T-helper 17 cell (primary cell): ENCODE measurements at places on chromosomes 16 and 17.

- H3K4me1 ChIP-seq = peaks cover 6% of the 10 kb centered on the region
- H3K27ac ChIP-seq = no peak overlapping the region
- no peak for DNase-seq
These were observed 4.3 kb downstream of the DRC7 start for GRCh38 chr16:57698812-57699405.

- DNase-seq = no peak
- no peaks in the 10 kb centered on the region for H3K27me3 ChIP-seq
- H3K36me3 ChIP-seq = no peaks in the 10 kb centered on the region
- H3K4me1 ChIP-seq = peaks cover 32% of the 10 kb centered on the region
These were observed 1.7 kb downstream of the KSR1 start for GRCh38 chr17:27457731-27458523.

DNA sequence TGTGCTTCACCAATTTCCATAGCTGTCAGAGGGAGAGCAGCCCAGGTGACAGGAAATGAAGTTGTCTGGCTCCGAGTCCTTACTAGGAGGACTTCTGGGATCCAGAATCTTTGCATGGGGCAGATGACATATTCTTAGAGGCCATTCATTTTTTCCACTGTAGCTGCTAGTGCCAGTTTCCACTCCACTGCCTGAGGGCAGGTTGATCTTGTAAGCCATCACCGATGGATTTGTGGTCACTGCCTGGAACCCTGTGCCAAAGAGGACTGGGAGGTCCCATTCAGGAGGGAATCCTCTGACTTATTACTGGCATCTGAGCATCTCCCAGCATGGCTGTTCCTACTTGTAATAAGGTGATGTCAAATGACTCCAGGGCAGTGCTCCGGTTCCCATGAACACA is 144.1 kb upstream of the KCNJ18 start:
- H3K4me1 ChIP-seq = peaks cover 24% of the 10 kb centered on the region
- peaks cover 11% of the 10 kb centered on the region for H3K27me3 ChIP-seq
- no peak overlapping the region for H3K4me3 ChIP-seq

- no peaks in the 10 kb centered on the region for H3K36me3 ChIP-seq
- peaks cover 61% of the 10 kb centered on the region for H3K4me1 ChIP-seq
- H3K27me3 ChIP-seq = no peaks in the 10 kb centered on the region
- H3K27ac ChIP-seq = no peak overlapping the region
These were observed 13.1 kb downstream of the USP7 start for GRCh38 chr16:8950580-8951077.

- no peak for DNase-seq
- H3K36me3 ChIP-seq = peaks cover 16% of the 10 kb centered on the region
- H3K4me1 ChIP-seq = peaks cover 43% of the 10 kb centered on the region
- H3K27ac ChIP-seq = peak overlapping the region; percentile 76
These were observed 1.3 kb upstream of the ACTG1 start for GRCh38 chr17:81513753-81514488.

DNA sequence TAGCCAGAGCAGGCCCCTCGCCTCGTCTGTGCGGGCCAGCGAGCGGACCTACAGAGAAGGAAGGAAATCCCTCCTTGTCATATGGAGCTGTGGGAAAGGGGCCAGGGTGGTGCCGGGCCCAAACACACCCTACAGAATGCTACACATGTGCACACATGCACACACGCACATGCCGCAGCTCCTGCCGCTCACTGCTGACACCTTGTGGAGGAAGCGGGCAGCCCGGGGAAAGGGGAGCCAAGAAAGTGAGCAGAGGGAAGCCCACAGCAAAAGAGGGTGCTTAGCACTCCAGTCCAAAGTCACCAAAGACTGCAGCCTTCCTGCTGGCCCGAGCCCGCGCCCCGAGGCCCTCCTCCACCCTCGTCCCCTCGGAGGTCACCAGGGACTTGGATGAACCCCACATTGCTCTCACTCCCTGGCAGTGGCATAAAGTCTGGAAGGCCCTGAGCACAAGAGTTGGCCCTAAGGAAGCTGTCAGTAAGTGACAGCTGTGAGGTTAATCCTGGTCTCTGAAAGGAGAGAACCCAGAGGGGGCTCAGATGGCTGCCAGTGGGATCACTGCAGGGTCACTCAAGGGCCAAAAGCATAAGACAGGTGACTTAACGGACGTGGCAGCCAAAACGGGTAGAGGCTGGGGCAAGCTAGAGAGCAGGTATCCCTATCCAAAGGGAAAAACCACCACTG is 68.2 kb downstream of the MYO18A start:
- no peaks in the 10 kb centered on the region for H3K27me3 ChIP-seq
- peak overlapping the region; percentile 65 for H3K27ac ChIP-seq
- H3K4me1 ChIP-seq = peaks cover 7% of the 10 kb centered on the region
- peaks cover 10% of the 10 kb centered on the region for H3K36me3 ChIP-seq

DNA sequence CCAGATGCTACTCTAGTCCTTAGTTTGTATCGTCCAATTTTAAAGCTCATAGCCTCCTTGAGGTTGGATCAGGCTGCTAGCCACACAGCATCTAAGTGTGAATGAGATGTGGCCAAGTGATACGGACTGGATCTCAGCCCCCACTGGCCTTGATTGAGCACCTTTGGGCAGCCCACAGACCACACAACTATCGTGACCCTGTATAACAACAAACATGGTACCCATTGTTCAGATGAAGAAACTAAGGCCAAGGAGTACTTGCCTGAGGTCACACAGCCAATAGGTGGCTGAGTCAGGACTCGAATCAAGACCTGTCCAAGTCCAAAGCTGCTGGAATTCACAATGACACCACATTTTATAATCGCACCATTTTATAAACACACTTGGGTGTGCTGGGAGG is 73.0 kb upstream of the IRX3 start:
- no peak for DNase-seq
- no peak overlapping the region for H3K27ac ChIP-seq
- no peaks in the 10 kb centered on the region for H3K4me1 ChIP-seq
- H3K36me3 ChIP-seq = no peaks in the 10 kb centered on the region
- H3K27me3 ChIP-seq = peaks cover 24% of the 10 kb centered on the region

DNA sequence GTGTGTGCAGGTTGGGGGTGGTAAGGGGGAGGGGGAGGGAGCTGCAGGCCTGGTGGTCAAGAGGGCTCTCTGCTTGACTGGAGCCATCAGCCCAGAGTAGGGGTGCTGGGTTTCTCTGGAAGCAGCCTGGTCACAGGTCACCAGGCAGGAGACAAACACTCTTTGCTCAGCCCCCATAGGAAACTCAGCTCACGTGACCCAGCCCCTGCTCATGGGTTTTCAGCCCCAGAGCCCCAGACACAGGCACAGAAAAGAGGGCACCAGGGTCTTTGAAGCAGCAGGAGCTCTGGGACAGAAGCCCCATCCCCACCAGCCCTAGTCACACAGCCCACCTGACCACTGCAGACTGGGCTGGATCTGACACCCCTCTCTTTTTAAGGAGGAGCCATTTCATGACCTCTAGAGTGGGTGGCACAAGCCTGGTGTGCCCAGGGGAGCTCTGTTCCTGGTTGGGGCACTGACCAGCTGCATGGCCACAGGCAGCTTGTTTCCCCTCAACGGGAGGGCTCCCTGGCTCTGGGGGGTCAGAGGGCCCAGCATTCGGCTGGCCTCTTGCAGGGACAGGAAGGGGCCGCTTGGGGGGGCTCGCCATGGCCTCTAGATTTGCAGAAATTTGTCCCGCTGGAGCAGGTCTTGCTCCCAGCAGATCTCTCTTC is 13.8 kb upstream of the CD79B start:
- H3K4me1 ChIP-seq = peaks cover 15% of the 10 kb centered on the region
- H3K4me3 ChIP-seq = peak overlapping the region; percentile 86
- no peaks in the 10 kb centered on the region for H3K27me3 ChIP-seq
- H3K36me3 ChIP-seq = no peaks in the 10 kb centered on the region

GRCh38 chr17:66952031-66952524 is 12.4 kb upstream of the CACNG4 start:
- H3K4me3 ChIP-seq = no peak overlapping the region
- H3K27me3 ChIP-seq = peaks cover 51% of the 10 kb centered on the region
- H3K27ac ChIP-seq = no peak overlapping the region
- peaks cover 2% of the 10 kb centered on the region for H3K4me1 ChIP-seq
- no peak for DNase-seq

- peaks cover 9% of the 10 kb centered on the region for H3K27me3 ChIP-seq
- no peak overlapping the region for H3K4me3 ChIP-seq
- DNase-seq = no peak
- no peaks in the 10 kb centered on the region for H3K36me3 ChIP-seq
- H3K4me1 ChIP-seq = peaks cover 12% of the 10 kb centered on the region
These were observed 113.3 kb downstream of the UTP18 start for GRCh38 chr17:51373489-51374152.

- H3K4me3 ChIP-seq = no peak overlapping the region
- peaks cover 4% of the 10 kb centered on the region for H3K36me3 ChIP-seq
- DNase-seq = no peak
- H3K4me1 ChIP-seq = peaks cover 7% of the 10 kb centered on the region
- H3K27ac ChIP-seq = no peak overlapping the region
These were observed 73.1 kb downstream of the CEP95 start for GRCh38 chr17:64579917-64580316.

- DNase-seq = no peak
- H3K36me3 ChIP-seq = peaks cover 2% of the 10 kb centered on the region
- peak overlapping the region; percentile 83 for H3K27ac ChIP-seq
- peaks cover 13% of the 10 kb centered on the region for H3K4me1 ChIP-seq
- H3K27me3 ChIP-seq = no peaks in the 10 kb centered on the region
These were observed 40.7 kb downstream of the DUSP14 start for GRCh38 chr17:37530420-37530819.

- H3K27ac ChIP-seq = peak overlapping the region; percentile 99
- H3K4me3 ChIP-seq = peak overlapping the region; percentile 93
- H3K4me1 ChIP-seq = peaks cover 48% of the 10 kb centered on the region
- peak; percentile 54 for DNase-seq
- no peaks in the 10 kb centered on the region for H3K36me3 ChIP-seq
- H3K27me3 ChIP-seq = peaks cover 8% of the 10 kb centered on the region
These were observed 5.7 kb downstream of the DLG4 start for GRCh38 chr17:7213895-7214299.

- no peak overlapping the region for H3K4me3 ChIP-seq
- DNase-seq = no peak
- H3K36me3 ChIP-seq = no peaks in the 10 kb centered on the region
These were observed 13.6 kb upstream of the DOC2B start for GRCh38 chr17:194828-195602.

GRCh38 chr17:14621826-14622614 is 321.1 kb downstream of the HS3ST3B1 start:
- no peaks in the 10 kb centered on the region for H3K4me1 ChIP-seq
- H3K27ac ChIP-seq = no peak overlapping the region
- H3K36me3 ChIP-seq = no peaks in the 10 kb centered on the region
- no peak for DNase-seq
- peaks cover 13% of the 10 kb centered on the region for H3K27me3 ChIP-seq

DNA sequence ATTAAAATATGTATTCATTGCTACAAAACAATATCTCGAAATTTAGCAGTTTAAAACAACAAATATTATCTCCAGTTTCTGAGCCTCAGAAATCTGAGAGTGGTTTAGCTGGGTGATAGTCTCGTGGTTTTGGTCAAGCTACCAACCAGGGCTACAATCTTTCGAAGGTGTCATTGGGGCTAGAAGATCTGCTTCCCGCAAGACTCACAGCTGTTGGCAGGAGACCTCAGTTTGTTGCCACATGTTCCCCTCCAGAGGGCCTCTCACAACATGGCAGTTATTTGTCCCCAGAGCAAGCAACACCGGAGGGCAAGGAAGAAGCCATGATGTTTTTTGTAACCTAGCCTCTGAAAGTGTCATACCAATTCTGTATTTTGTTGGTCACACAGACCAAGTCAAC is 12.0 kb upstream of the BCAS3 start:
- H3K27ac ChIP-seq = no peak overlapping the region
- H3K4me1 ChIP-seq = no peaks in the 10 kb centered on the region
- no peak overlapping the region for H3K4me3 ChIP-seq
- peaks cover 3% of the 10 kb centered on the region for H3K36me3 ChIP-seq
- H3K27me3 ChIP-seq = no peaks in the 10 kb centered on the region
- no peak for DNase-seq

- no peak overlapping the region for H3K27ac ChIP-seq
- no peak overlapping the region for H3K4me3 ChIP-seq
- no peaks in the 10 kb centered on the region for H3K36me3 ChIP-seq
- H3K27me3 ChIP-seq = peaks cover 15% of the 10 kb centered on the region
- no peak for DNase-seq
- no peaks in the 10 kb centered on the region for H3K4me1 ChIP-seq
These were observed 215.3 kb downstream of the HAPSTR1 start for GRCh38 chr16:9306753-9307152.

DNA sequence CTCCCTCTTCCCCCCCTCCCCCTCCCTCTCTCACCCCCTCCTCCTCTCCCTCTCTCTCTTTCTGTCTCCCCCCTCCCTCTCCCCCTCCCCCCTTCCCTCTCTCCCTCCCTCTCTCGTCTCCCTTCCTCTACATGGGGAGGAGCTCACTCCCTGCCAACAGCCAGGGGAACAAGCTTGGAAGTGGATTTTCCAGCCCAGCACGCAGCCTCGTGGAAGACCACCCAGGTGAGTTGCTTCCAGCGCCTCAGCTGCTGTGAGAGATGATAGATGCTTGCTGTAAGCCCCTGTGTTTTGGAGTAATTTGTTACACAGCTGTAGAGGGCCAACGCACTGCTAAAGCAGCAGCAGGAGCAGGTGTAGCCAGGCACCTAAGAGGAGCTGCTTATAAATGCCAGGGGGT is 20.8 kb downstream of the ACTG1 start:
- no peak overlapping the region for H3K4me3 ChIP-seq
- H3K36me3 ChIP-seq = no peaks in the 10 kb centered on the region
- H3K27ac ChIP-seq = no peak overlapping the region
- no peaks in the 10 kb centered on the region for H3K27me3 ChIP-seq

- no peaks in the 10 kb centered on the region for H3K27me3 ChIP-seq
- H3K4me1 ChIP-seq = peaks cover 56% of the 10 kb centered on the region
- no peak for DNase-seq
- H3K36me3 ChIP-seq = peaks cover 8% of the 10 kb centered on the region
- peak overlapping the region; percentile 41 for H3K4me3 ChIP-seq
These were observed 13.1 kb downstream of the FMNL1 start for GRCh38 chr17:45234641-45235415.

GRCh38 chr17:41498276-41498675 is 7.1 kb downstream of the KRT13 start:
- H3K27me3 ChIP-seq = peaks cover 10% of the 10 kb centered on the region
- H3K27ac ChIP-seq = no peak overlapping the region
- peaks cover 31% of the 10 kb centered on the region for H3K4me1 ChIP-seq
- H3K4me3 ChIP-seq = no peak overlapping the region
- no peak for DNase-seq

DNA sequence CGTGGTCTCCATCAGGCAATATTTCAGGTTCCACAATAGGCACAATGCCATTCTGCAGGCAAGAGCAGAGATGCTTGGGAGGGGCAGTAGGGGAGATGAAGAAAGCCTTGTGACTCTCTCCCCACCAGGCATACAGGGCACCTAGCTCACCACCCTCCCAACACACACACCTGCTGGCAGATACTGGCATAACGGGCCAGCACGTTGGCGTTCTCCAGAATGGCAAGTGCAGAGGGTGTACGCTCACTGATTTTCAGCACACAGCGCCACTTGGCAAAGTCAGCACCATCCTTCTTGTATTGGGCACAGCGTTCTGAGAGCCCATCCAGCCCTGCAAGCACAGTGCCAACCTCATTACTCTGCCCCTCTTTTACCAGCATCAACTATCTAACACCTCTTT is 2.2 kb downstream of the ALDOC start:
- H3K27me3 ChIP-seq = no peaks in the 10 kb centered on the region
- H3K4me1 ChIP-seq = peaks cover 36% of the 10 kb centered on the region
- peak overlapping the region; percentile 5 for H3K4me3 ChIP-seq
- no peak for DNase-seq
- H3K36me3 ChIP-seq = peaks cover 7% of the 10 kb centered on the region

- no peak overlapping the region for H3K27ac ChIP-seq
- no peak for DNase-seq
- H3K27me3 ChIP-seq = no peaks in the 10 kb centered on the region
- peaks cover 3% of the 10 kb centered on the region for H3K36me3 ChIP-seq
- H3K4me3 ChIP-seq = no peak overlapping the region
These were observed 6.3 kb upstream of the APOH start for GRCh38 chr17:66235377-66235994.
